T-helper 2 cell treated with Interferon-gamma antibody and Interleukin-4, amounts not matched to agents 100 ng/mL and 5 ng/mL, for 36 hours (primary cell): ENCODE measurements at places on chromosomes 3 and 15. TPM values are rescaled to one million over a fixed set of nuclear protein-coding genes. Genes with fewer than 3 reads are reported as not detected.

HRH1 gene
- 0.41 and 0.43 TPM in 2 replicates for total RNA-seq

DNAJA4 gene
- 39.2 and 39.5 TPM in 2 replicates for total RNA-seq

EPHB3 gene
- 0.05 and 0.14 TPM in 2 replicates for total RNA-seq

INO80 gene
- total RNA-seq = 33.1 and 33.2 TPM in 2 replicates

LDHAL6B gene
- total RNA-seq = not detected in 2 replicates

ROPN1 gene
- total RNA-seq = not detected in 2 replicates

SLC25A36 gene
- total RNA-seq = 35.2 and 36.1 TPM in 2 replicates

ACKR2 gene
- total RNA-seq = 1.00 and 1.3 TPM in 2 replicates

LEKR1 gene
- total RNA-seq = 0.70 and 0.73 TPM in 2 replicates

CATSPER2 gene
- 6.9 and 7.6 TPM in 2 replicates for total RNA-seq

C3orf85 gene
- total RNA-seq = not detected in 2 replicates

SLC9A9 gene
- total RNA-seq = 13.4 and 15.8 TPM in 2 replicates

TIMP4 gene
- not detected in 2 replicates for total RNA-seq

MASP1 gene
- not detected in 2 replicates for total RNA-seq

ARL6 gene
- total RNA-seq = 2.9 and 4.8 TPM in 2 replicates

C2CD4B gene
- 0.09 TPM in 1 of 2 replicates, not detected in the other for total RNA-seq

A4GNT gene
- not detected in 2 replicates for total RNA-seq

SERPINI1 gene
- 1.4 and 2.1 TPM in 2 replicates for total RNA-seq

PDIA3 gene
- total RNA-seq = 365 and 372 TPM in 2 replicates

CCDC39 gene
- total RNA-seq = not detected in 2 replicates

BOC gene
- 0.05 and 0.27 TPM in 2 replicates for total RNA-seq

IL12A gene
- total RNA-seq = 4.0 and 4.3 TPM in 2 replicates

CCDC71 gene
- total RNA-seq = 23.4 and 24.0 TPM in 2 replicates

SERPINI2 gene
- not detected in 2 replicates for total RNA-seq

ALDH1A2 gene
- 0.32 TPM in 1 of 2 replicates, not detected in the other for total RNA-seq

TLR9 gene
- 0.25 TPM in 1 of 2 replicates, not detected in the other for total RNA-seq

BCHE gene
- total RNA-seq = not detected in 2 replicates

VWA5B2 gene
- total RNA-seq = not detected in 2 replicates

CLDN18 gene
- not detected in 2 replicates for total RNA-seq

SAMD7 gene
- total RNA-seq = not detected in 2 replicates

ADAMTS7 gene
- total RNA-seq = 2.3 and 2.5 TPM in 2 replicates

RUVBL1 gene
- 72.1 and 79.1 TPM in 2 replicates for total RNA-seq

SLC9C1 gene
- total RNA-seq = not detected in 2 replicates

LRRC2 gene
- 0.09 TPM in 1 of 2 replicates, not detected in the other for total RNA-seq

GOLGA6D gene
- not detected in 2 replicates for total RNA-seq

CYP11A1 gene
- total RNA-seq = not detected in 2 replicates

CAND2 gene
- total RNA-seq = 1.1 and 1.7 TPM in 2 replicates

ITGA11 gene
- 0.64 and 1.0 TPM in 2 replicates for total RNA-seq

DPPA2 gene
- not detected in 2 replicates for total RNA-seq
